IMR-90 (cell line): ENCODE measurements at places on chromosomes 11 and 22. TPM values are rescaled to one million over a fixed set of nuclear protein-coding genes. Genes with fewer than 3 reads are reported as not detected.
A peak's percentile ranks its signal among the peaks of the same experiment; 100 is the strongest.

DNA sequence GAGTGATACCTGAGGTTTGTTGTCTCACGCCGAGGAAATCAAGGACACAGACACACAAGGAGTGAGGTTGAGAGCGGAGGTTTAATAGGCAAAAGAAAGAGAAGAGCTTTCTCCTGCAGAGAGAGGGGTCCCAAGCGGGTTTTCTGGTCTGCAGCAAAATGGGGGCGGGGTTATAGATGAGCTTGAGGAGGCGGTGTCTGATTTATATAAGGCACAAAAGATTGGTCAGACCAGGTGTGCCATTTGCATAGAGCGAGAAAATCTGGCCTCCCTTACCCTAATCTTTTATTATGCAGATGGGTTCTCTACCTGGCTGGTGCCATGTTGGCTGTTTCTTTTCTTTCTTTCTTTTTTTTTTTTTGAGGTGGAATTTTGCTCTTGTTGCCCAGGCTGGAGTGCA, 11.8 kb downstream of the C11orf96 start:
- no peaks in the 10 kb centered on the region for H3K4me1 ChIP-seq
- H3K27ac ChIP-seq = no peak overlapping the region
- peaks cover 12% of the 10 kb centered on the region for H3K27me3 ChIP-seq
- DNase-seq = no peak

DNA sequence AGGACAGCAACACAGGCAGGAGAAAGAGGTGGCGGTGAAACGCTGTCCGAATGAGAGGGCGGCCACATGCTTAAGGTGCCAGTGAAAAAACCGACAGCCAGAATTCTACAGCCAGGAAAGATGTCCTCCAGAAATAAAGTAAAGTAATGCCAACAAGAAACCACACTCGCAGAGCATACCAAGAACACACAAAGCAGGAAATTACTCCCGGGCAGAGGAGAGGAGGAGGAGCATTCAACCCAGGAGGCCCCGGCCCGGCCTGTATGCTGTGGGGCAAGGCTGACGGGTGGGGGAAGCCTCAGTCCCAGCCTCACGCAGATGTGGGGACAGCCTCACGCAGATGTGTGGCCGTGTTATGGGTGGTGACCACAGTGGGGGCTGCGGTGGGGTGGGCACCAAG, 28.0 kb downstream of the CHID1 start:
- H3K4me1 ChIP-seq = no peaks in the 10 kb centered on the region
- H3K36me3 ChIP-seq = peaks cover 23% of the 10 kb centered on the region
- DNase-seq = no peak

The OR5M11 gene
- polyA plus RNA-seq = not detected in 2 replicates

The GLYAT gene
- not detected in 2 replicates for polyA plus RNA-seq

DNA sequence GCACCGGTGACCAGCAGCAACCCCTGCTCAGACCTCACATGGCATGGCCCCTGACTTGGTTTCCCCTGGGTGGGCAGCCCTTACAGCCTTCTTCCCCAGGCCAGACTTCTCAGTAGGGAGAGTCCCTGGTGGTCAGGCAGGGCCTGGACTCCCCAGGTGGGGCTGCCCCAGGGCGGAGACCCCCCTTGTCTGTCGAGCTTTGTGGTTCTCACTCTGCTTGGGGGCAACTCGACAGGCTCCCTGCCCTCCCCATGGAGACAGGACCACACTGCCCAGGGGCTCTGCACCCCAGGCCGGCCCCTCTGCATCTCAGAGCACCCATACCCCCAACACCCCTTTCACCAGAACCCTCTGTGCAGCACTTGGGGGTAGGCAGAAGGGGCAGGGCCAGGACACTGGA, 87.7 kb downstream of the MORC2 start:
- H3K27ac ChIP-seq = no peak overlapping the region
- no peak overlapping the region for H3K4me3 ChIP-seq
- no peak for DNase-seq
- H3K27me3 ChIP-seq = no peaks in the 10 kb centered on the region; the same call in 1 of the 2 replicates
- H3K36me3 ChIP-seq = no peaks in the 10 kb centered on the region

The SMDT1 gene
- polyA plus RNA-seq = 15.0 and 15.7 TPM in 2 replicates

- peak; percentile 74 for DNase-seq
- no peaks in the 10 kb centered on the region for H3K27me3 ChIP-seq
- no peak overlapping the region for H3K27ac ChIP-seq
Measured at GRCh38 chr22:20783844-20784723, 10.2 kb downstream of the SERPIND1 start.

The TBX10 gene
- not detected in 2 replicates for polyA plus RNA-seq

The TRIM48 gene
- polyA plus RNA-seq = not detected in 2 replicates

DNA sequence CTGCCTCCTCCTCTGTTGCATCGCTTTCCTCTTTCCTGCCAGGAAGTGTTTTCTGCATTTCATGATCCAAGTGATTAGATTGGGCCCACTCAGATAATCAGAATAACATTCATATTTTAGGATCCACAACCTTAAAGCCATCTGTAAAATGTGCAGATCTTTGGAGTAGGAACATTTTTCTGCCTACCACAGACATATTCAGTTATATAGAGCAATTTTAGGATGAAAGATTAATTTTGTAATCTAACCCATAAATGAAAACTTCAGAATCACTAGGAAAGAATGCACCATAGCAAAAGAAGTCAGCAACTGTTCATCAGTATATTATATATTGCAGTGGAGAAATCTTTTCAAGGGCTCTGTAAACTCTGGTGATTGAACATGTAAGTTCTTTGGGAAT, 659.9 kb upstream of the LUZP2 start:
- no peaks in the 10 kb centered on the region for H3K36me3 ChIP-seq
- no peaks in the 10 kb centered on the region for H3K27me3 ChIP-seq
- no peaks in the 10 kb centered on the region for H3K4me1 ChIP-seq
- no peak overlapping the region for H3K27ac ChIP-seq
